LoVo (cell line): ENCODE measurements at places on chromosomes 6 and 20.
A peak's percentile ranks its signal among the peaks of the same experiment; 100 is the strongest.

GRCh38 chr20:1317545-1318255 lies 11.2 kb downstream of the SDCBP2 start:
- DNase-seq: no peak

GRCh38 chr6:161132384-161132783 lies 140.8 kb downstream of the MAP3K4 start:
- DNase-seq: no peak

DNA sequence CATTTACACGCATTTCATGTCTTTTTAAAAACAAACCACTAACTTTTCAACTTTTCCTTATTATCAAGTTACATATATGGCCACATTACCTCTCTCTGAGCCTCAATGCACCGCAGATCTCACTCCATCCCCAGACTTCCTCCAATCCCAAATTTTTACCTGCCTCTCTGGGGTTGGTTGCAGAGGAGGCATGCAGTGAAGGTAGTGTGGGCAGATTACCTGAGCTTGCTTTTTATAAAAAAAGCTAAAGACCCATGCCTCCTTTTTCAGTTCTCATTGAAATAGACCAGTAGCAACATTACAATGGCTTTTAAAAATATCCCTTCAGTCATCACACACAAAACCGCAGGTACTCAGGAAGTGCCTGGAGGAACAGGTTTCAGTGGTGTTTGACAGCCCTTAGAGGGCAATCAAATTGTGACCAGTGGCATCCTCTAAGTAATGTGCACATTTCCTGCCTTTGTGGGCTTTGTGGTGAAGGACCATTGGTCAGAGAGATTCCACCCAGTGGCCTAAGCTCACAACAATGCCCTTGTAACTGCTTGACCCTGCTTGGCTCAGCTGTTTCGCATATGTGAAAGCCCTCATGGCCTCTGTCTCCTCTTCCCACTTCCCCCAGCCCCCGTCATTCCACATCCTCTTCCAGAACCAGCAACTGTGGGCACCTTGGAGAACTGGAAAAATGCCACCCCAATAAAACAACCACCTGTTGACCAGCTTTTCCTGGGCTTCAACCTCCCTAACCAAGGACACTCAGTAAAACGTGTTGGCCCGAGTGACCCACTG lies 30.2 kb upstream of the IL17A start:
- peak; percentile 33 for DNase-seq

- peak; percentile 10 for DNase-seq
Observed at GRCh38 chr6:73774311-73774774, 78.3 kb downstream of the CD109 start.

GRCh38 chr6:52642368-52642767 lies 28.5 kb upstream of the TMEM14A start:
- no peak for DNase-seq

DNA sequence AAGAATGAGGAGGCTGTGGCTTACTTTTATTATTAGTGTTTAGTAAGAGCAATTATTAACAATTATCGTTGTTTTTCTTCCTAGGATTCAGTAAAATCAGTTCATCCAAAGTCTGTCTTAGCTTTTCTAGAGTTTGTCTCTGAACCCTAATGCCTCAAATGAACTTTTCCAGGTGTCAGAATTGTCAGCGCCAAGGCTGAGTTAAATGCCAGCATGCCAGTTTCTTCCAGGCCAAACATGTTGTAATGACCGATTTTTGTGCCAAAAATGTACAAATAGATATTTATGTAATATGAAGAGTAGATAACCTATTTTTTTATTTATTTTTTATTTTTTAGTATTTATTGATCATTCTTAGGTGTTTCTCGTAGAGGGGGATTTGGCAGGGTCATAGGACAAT lies 66.8 kb upstream of the SCGN start:
- no peak for DNase-seq

GRCh38 chr6:16544006-16544405 lies 217.3 kb downstream of the ATXN1 start:
- DNase-seq: no peak

DNA sequence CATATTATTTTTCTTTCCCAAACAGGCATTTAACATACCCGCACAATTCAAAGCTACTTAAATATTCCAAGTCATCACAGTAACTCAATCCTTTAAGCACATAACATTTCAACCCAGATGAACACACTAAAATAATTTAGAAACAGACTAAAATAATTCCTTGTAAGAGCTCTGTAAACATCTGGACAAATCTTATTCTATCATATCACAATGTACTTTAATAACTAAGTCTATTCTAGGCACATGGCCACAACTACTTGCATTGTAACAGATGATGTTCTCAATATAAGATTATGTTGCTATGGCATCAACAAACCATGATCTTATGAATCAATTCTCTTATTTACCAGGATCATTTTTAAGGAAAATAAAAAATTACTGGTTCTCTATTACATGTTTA lies 123.2 kb upstream of the THEMIS start:
- DNase-seq: no peak

- no peak for DNase-seq
Observed at GRCh38 chr20:21682521-21682954, 22.9 kb upstream of the PAX1 start.

GRCh38 chr6:24997231-24997630 lies 61.5 kb upstream of the RIPOR2 start:
- DNase-seq: no peak

DNA sequence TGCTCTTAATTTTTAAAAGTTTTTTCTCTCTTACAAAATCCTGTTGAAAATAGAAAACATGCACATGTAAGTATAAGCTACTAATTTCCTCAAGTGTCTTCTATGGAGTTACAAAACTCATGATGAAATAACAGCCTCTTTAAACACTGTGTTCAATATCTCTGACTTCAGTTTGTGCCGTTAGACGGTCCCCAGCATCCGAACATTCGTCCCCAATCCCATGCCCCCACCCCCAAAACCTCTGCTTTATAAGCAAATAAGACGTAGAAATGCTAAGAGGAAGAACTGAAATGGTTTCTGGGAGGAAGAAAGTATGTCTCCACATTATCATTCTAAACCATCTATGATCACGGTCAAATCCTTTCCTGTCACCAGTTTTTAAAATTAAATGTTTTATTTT lies 31.7 kb upstream of the MYB start:
- DNase-seq: no peak

GRCh38 chr20:905396-905961 lies 10.7 kb downstream of the ANGPT4 start:
- DNase-seq: no peak

- DNase-seq: no peak
Observed at GRCh38 chr6:7129360-7129759, 21.6 kb downstream of the RREB1 start.

DNA sequence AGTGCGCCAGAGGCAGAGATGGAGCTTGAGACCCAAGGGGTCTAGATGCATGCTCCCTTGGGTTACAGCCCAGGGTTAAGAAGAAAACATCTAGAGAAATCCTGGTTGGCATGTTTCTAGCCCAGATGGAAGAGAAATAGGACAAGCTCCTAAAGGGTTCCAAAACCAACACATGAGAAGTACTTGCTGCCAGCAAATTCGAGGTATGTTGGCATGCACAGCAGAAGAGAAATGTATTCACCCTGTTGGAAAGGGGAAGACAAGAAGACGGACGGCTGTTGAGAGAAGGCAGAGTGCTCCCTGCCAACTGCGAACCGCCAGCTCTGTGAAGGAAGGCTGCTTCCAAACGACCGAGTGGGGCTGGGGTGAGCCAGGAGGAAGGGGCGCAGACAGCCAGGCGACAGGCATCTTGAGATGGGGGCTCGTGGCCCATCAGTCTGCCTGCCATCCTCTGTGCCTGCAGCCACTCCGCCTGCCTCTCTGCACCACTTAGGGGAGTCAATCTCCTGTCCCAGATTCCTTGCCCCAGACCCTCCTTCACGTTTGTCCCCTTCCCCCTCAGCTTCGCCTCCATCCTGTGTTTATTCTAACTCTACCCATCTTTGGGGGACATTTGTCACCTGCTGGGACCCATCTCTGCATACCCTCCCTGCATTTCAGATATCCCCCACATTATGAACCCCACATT lies 249.2 kb downstream of the CDC5L start:
- no peak for DNase-seq

DNA sequence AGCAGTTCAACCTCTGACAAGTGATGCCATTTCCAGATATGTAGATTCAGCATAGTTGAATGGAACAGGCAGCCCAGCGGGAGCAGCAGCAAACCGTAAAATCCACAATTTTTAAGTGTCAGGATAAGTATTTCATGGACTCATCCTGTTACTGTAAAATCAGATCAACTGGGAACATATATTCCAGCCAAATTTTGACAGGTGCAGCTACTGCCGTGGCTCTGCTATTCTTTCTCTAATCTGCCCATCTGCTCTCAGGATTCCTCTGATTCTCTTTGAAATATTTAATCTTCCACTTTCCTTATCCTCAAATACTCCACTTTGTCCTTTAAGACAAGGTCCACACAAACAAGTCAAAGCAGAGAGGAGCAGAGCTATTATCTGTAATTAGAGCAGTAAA lies 245.4 kb upstream of the ASCC3 start:
- DNase-seq: no peak

DNA sequence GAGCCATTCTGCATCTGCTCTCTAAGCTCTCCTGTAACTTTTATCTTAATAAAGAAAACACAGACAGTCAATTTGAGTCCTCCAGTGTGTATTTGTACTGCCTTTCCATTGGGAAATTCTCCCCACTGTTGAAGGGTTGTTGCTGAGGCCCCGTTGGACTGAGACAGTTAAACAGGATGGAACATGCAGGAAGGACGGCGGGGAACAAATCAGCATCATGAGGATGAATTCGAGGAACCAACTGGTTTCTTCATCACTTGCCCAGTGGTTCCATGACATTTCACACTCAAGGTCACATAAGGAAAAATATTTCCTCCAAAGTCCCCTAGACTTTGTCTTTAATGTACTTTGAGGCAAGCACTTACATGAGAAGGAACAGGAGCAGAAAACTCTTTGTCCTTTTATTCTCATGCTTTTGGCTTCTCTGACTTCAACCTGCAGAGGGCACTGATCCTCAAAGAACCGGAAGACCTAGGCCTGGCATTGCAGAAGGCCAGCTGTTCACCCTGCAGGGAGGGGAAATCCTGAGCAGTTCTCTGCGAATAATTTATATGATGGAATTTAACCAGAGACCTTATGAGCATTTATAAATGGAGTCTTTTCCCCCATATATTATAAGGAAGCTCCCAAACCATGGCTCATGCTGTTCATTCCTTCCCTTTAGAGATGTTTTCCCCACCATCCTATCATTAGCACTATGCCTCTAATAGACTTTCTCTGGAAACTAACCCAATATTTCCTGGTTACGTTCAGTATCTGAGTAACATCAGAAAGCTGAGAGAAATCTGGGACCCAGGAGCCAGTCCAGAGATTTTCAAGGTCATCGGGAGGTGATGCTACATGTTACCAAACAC lies 55.2 kb upstream of the ADGRF1 start:
- peak; percentile 77 for DNase-seq

- DNase-seq: no peak
Observed at GRCh38 chr6:126117251-126117650, 130.9 kb downstream of the TRMT11 start.

- no peak for DNase-seq
Observed at GRCh38 chr6:143513410-143513809, 1.9 kb upstream of the FUCA2 start.

DNA sequence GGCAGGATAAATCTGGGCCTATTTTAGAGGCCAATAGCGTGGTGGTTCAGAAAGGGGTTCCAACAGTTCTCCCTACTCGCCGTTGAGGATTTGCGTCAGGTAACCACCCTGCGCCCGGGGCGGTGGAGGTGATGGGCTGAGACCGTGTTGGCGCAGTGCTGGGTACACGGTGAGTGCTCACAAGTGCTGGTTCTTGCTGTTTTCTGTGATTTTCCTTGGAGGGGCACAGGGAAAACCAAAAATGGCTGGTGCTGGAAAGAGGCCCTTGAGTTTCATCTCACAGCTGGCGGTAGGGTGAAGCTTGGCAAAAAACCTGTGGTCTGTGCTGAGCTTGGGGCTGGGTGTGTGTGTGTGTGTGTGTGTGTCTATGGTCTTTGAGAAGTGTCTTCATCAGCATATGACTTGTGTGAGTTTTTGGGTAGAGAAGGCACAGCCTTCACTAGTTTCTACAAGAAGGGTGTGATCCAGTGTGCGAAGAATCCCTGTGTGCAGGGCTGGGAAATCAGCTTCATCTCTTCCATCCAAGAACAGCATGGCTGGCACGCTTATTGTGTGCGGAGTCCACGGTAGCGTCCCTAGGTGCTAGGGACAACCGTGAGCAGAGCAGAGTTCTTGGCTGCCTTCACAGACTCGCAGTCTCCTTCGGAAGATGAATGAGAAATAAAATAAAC lies 35.3 kb upstream of the SCRT2 start:
- DNase-seq: no peak

DNA sequence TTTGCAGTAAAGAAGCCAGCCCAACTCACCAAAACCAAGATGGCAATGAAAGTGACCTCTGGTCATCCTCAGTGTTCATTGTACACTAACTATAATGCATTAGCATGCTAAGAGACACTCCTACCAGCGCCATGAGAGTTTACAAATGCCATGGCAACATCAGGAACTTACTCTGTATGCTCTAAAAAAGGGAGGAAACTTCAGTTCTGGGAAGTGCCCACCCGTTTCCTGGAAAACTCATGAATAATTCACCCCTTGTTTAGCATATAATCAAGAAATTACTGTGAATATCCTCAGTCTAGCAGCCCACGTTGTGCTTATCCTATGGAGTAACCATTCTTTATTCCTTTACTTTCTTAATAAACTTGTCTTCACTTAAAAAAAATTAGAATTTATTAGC lies 19.4 kb upstream of the TRERF1 start:
- DNase-seq: no peak

DNA sequence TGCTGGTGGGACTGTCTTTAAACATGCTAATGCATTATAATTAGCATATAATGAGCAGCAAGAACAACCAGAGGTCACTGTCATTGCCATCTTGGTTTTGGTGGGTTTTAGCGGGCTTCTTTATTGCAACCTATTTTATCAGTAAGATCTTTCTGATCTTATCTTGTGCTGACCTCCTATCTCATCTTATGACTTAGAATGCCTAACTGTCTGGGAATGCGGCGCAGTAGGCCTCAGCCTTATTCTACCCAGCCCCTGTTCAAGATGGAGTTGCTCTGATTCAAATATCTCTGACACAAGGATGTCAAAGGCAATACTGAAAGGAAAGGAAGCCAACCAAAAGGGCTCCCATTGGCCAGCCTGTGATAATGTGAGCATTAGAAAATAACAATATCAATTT lies 29.8 kb upstream of the SEC63 start:
- DNase-seq: no peak

DNA sequence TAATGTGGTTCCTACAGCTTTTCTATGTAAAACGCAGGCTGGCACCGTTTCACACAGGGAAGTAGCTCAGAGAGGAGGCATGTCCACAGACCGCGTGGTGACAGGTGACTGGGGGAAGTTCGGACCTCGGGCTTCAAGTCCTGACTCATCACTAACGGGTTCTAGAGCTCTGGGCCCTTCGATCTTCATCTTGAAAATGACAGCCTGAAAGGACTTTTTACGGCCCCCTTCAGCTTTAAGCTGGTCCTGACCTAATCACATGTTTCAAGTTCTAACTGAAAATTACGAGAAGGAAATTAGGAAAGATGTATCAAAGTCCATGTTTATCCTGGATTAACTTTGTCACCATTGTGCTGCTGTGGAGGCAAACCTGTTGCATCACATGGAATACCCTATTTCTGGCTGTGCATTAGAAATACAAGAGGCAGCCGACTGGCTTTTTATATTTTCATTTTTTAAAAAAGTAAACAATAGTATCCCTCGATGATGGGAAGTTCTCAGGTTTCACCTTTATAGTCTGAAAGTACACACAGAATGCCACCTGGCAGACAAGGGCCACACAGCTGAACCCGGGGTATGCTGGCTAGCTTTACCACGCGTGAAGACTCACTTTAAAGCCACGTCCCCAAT lies 2.0 kb downstream of the MAN1A1 start:
- DNase-seq: peak; percentile 51
